Dermis microvascular lymphatic vessel endothelial cell (primary cell): ENCODE measurements at places on chromosomes 4 and X. TPM values are rescaled to one million over a fixed set of nuclear protein-coding genes. Genes with fewer than 3 reads are reported as not detected.
A peak's percentile ranks its signal among the peaks of the same experiment; 100 is the strongest.

P2RY8 gene
- total RNA-seq, result 0.13 and 0.76 TPM in 2 replicates

ZAR1 gene
- total RNA-seq, result not detected in 2 replicates

- no peak for DNase-seq
Observed at GRCh38 chr4:148375584-148375983, 66.6 kb downstream of the NR3C2 start.

- DNase-seq, result peak; percentile 37
Observed at GRCh38 chrX:134764202-134764785, 106.0 kb upstream of the PLAC1 start.

- peak; percentile 53 for DNase-seq
Observed at GRCh38 chr4:55181010-55182005, 55.9 kb upstream of the KDR start.

DNA sequence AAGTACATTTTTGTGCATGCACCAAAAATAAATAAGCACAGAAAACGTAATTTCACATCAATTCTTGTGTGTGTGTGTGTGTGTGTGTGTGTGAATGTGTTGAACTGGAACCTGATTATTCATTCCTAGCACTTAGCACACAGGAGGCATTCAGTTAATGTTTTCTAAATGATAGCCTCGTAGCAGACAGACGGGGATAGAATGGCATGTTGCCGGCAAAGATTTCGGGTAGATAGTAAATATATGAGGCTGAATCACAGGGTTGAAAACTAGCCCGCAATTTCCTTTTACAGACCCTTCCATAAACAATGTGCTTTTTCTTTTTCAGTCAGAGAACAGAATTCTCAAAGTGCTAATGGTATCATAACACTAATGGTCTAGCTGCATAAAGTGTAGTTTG lies 13.5 kb downstream of the MAOB start:
- no peak for DNase-seq

GRCh38 chr4:48138936-48139335 lies 4.9 kb upstream of the TXK start:
- no peak for DNase-seq

DNA sequence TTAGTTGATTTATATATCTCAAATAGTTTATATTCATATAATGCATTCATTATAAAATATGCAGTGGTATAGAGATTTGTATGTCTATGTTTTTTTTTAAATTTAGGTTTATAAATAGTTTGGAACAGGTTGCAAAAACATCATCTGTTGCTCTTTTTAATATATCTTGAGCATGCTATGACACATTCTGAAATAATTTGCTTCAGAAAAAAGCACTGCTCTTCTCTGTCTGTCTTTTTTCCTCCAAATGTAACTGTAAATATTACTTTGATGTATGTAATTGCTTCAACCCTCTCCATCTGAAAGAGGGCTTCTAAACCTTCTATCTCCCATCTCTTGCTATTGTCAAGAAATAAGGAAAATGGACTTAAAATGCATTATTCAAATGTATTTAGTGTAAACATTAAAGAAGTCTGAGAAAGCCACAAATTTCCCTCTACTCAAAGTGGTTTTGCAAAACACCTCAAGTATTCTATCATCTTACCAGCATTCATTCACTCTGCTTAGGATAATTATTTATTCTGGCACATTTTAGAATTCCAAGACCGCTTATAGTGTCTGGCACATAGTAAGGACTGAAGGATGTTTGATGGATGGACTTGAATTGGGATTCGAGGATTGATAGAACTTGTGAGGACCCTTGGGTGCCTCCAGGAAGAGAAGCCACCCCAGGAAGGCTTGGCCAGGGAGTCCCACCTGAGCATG lies 87.8 kb downstream of the CLNK start:
- DNase-seq, result no peak

DNA sequence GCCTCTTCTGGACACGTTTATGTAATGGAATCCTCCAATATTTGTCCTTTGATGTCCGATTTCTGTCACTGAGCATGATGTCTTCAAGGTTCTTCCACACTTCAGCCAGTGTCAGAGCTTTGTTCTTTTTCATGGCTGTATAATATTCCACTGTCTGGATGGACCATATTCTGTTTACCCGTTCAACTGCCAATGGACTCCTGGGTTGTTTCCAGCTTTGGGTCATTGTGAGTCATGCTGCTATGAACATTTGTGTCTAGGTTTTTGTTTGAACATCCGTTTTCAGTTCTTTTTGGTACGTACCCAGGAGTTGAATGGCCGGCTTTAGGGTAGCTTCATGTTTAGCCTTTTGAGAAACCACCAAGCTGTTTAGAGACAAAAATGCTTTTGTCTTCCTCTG lies 93.2 kb downstream of the SHOX start:
- DNase-seq, result no peak
